ENCODE measurements at places on chromosomes 4 and X. TPM values are rescaled to one million over a fixed set of nuclear protein-coding genes. Genes with fewer than 3 reads are reported as not detected.

ETNPPL gene
- total RNA-seq, result 20.3 TPM

ATP5ME gene
- total RNA-seq, result 1,162 TPM

SLC34A2 gene
- total RNA-seq, result 0.08 TPM

TREX2 gene
- not detected for total RNA-seq

POU4F2 gene
- not detected for total RNA-seq

AP1S2 gene
- total RNA-seq, result 154 TPM
